CD4-positive, alpha-beta T cell treated with Interleukin-17A for 1 hour (primary cell): ENCODE measurements at places on chromosomes 12 and 14.

DNA sequence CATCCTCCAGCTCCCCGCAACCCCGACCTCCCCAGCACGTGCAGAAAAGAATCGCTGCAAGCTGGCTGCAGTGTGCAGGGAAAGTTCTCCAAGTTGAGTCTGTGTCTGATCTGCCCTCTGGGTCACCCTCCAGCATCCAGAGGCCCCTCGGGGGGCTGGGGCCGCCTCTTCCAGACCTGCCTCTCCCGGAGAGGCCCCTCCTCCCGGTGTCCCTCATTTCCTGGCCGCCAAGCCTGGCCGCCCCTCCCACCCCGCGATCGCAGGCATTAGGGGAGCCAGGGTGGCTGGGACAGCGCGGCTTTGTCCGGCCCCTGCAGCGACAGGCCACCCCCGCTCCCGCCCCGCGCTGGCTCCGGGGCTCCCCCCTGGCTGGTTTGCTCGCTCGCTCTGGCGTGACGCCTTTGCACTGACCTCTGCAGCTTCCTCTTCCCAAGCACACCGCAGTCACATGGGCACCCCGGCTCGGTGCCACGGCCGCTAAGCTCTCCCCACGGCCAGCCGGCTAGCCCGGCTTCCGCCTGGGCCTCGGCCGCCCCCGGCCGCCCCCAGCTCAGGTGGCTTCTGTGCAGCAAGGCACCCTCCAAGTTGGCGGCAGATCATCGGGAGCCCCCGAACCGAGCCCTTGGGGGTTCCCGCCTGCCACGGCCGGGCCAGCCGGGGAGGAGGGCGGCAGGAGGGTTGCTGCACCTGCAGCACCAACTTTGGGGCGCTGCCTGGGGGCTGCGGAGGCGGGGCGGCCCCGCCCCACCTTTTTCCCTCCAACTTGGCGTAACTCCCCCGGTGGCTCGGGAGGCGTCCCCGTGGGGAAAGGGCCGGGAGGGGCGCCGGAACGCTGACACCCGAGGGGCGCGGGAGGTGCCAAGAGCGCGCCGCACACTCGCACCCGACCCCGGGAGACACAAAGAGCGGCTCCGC lies 43.7 kb downstream of the KDM2B start:
- DNase-seq: peak; percentile 70

DNA sequence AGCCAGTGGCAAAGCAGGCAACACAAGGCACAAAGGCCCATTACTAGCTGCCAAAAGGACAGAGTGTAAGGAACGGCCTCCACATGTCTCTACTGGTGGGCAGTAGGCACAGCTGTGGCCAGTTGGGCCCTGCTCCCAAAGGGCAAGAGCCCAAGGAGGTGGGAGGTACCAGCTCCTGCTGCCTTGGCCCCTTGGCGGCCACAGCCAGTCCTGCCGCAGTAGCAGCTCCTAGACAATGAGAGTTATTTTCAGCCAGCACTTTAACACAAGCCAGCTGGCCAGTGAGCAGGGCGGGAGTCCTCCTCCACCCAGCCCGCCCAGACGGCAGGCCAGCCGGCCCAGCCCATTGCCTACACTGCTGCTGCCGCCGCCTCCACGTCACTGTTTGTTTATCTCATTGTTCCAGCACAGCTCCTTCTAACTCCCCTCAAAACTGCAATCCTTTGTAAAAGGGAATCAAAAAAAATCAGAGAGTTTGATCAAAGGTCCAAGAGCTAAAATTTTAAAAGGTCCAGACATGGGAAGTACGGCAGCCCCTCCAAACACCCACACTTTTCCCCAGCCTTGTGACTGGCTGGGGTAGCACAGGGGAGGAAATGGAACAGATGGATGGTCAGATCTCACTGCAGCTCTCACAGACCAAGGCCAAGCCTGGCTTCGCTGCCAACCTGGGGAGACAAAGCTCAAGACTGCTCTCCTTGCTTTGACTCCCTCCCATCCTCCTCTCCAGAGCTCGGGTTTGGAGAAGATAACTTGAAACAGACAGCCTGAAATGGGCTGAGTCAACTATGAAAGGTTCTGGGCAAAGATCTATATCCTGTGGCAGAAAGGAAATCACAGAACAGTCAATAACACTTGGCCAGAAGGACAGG lies 33.5 kb downstream of the FMNL3 start:
- no peak for DNase-seq

- DNase-seq: no peak
These were observed 543.6 kb downstream of the FOXG1 start for GRCh38 chr14:29310210-29310609.

GRCh38 chr12:25797386-25797785 lies 161.1 kb upstream of the RASSF8 start:
- DNase-seq: no peak

DNA sequence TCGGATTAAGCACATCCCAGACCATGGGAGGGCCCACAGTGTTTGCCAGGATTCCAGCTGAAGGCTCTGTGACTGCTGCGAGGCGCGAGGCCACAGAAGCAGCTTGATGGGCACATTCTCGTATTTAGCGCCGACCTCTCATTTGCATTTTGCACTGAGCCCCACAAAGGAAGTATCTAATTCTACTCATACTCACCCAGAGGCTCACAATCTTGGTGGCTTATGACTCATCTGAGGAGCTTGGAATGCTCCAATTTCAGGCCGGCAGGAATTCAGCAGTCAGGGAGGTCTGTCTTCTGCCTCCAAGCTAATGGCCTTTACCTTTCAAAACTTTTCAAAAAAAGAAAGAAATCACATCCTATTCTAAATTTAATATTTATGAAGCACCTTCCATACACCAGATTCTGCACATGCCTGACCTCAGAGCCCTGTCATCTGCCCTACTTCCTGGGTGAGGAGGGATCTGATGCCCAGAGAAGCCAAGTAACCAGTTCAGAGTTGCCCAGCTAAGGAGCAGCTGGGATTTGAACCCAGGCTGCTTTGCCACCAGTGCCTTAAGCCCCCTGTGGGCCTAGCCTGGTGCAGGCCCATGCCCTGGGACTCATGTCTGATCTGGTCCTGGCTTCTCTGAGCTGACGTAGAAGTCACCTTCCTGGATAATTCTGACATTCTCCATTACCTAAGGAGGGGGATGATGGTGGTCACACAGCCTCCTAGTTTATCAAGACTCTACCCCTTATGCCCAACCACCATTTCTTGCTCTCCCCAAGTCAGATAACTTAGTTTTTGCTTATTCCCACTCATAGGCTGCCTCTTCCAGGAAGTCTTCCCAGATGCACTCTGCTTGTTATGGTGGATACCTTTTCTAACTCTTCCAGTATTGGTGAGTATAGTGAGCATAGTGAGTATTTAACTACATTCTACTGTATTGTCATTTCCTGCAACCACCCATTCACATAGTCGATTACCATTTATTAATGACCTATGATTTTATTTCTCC lies 198.9 kb downstream of the RBM19 start:
- DNase-seq: no peak

DNA sequence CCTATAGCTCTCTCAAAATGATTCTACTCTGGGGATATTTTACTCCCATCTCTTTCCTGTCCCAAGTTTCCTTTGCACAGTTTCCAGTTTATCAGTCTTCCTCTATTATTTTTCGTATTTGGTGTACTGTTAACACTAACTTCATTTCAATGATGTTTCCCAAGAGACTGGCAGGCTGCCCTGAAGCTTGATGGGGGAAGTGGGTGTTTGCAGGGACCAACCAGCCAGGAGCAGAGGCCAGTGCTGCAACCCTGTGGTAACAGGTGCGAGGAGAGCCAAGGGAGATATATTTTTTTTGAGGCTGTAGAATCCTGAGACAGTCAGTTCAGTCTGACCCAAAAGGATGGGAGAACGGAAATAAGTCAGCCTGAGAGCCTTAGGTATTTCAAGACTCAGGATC lies 11.8 kb upstream of the CEBPE start:
- DNase-seq: no peak
